ENCODE measurements at places on chromosomes 7 and 10.

DNA sequence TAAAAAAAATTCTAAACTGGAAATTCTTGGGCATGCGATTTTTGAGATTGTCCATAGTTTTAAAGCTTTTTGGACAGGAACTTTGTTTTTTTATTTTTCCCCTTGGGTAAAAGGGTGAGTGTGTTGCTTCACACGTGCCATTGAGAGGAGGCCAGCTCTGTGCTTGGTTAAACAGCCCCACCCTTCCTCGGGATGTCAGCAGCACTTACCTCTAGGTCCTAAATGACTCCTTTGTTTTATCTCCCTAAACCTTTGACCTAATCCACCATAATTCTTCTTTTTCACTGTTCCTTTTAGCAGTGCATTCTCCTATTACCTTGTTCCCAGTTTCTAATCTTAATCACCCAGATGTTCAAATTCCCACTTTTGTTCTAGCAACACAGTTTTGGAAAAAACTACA lies 83.5 kb downstream of the SEMA3D start:
- DNase-seq, result no peak

DNA sequence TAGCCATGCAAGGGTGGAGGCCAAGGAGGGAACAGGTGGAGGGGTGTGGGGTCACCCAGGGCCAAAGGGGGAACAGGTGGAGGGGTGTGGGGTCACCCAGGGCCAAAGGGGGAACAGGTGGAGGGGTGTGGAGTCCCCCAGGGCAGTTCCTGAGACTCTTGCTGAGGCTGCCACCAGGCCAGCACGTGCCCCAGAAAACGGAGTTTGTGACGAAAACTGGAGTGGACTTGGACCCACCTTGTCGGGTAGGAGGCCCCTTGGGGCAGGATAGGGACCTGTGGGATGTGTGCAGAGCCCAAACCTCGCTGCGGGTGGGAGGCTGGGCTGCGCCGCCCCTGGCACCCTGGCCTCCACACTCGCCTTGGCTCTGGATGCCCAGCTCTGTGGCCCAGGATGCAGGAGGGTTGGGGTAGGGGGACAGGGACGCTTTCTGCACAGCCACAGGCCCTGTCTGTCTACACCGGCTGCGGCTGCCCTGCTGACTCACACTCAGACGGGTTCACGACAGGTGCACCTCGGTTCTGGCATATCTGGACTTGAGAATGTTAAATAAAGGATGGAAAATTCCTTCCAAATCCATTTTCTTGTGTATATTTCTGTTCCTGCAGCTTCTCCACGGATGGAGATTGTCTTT lies 562 bp upstream of the ADGRA1 start:
- no peak for DNase-seq

GRCh38 chr7:26169271-26169670 lies 17.3 kb downstream of the NFE2L3 start:
- no peak for DNase-seq

DNA sequence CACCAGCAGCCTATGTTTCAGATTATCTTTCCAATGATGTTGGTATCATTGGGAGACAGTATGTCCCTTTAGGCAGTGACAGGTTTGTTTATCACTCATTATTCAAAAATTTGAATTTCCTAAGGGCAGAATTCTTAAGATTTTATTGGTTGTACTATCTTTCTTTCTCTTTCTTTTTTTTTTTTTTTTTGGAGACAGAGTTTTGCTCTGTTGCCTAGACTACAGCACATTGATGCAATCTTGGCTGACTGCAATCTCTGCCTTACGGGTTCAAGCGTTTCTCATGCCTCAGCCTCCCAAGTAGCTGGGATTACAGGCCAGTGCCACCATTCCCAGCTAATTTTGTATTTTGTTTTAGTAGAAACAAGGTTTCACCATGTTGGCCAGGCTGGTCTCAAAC lies 111.2 kb downstream of the PON1 start:
- DNase-seq, result no peak

- DNase-seq, result no peak
These were observed 3.7 kb downstream of the METTL27 start for GRCh38 chr7:73838642-73839041.

DNA sequence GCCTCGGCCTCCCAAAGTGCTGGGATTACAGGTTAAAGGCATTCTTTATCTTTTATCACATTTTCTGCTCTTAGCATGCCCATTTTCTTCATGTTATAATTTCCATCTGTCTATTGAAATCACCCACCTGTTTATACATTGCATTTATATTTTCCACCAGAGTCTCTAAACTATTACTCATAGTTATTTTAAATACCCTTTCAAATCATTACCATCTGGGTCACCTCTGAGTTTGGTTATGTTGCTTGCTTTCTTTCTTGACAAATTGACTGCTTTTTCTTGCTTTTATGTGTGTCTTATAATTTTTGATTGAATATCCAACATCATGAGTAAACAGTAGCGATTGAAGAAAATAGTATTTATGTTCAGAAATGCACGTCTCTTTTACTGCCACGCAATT lies 71.4 kb downstream of the TMEM270 start:
- DNase-seq, result no peak

DNA sequence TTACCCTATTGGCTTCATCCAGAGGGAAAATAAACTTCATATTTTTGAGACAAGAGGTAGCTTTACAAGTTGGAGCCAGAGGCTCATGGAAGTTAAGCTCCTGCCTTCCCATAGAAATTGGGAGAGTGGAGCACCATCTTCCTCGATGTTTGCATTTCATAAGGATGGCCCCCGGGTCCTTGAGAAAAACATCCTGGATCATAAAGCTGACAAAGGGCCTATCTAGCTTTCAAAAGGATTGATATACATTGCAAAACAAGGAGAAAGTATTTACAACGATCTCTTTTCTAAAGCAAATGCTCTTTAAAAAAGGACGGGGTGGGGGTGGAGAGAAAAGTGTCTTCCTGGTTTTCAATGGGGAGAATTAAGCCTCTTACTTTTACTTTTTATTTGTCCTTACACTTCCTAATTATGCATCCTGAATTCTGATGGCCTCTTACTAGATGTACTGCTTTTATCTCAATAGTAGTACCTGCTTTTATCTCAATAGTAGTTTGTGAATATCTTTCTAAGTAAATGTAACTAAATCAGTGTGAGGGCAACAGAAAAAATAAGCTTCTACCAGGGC lies 65.6 kb downstream of the PTPRZ1 start:
- DNase-seq, result no peak

GRCh38 chr7:141708351-141708750 lies at the start of gene WEE2:
TSS of gene WEE2 (plus strand) at chr7:141708353. CDS start at chr7:141708759, 406 bp downstream.
- no peak for DNase-seq

DNA sequence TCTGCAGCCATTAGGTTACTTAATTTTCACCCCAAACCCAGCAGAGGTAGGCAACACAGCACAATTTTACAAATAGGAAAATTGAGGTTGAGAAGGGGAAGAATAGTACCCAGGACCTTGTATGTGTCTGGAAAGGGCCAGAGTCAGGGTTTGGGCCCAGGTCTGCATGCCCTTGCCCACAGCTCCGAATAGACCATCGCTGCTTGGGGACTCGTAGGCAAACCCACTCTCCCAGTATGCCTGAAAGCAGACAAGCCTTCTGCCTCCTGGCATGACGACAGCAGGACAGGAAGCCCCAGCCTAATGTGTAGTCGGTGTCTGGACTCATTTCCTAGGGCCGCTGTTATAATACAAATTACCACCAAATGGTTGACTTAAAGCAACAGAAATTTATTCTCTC lies 91.7 kb downstream of the GPR26 start:
- DNase-seq, result no peak

DNA sequence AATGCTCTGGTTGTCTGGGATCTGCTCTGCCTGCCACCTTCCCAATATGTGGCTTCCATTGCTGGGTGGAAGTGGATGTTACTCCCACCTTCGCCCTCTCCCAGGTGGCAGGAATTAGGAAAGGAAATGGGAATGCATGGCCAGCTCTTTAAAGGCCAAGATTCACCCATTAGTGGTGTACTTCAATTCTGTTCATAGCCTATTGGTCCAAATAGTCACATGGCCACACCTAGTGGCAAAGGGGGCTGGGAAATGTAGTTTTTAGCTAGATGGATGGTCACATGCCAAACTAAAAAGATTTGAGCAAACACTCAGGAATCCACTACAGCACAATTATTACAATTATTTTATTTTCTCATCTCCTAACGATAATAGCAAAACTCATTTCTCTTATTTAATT lies 135.1 kb downstream of the NPY start:
- DNase-seq, result no peak

DNA sequence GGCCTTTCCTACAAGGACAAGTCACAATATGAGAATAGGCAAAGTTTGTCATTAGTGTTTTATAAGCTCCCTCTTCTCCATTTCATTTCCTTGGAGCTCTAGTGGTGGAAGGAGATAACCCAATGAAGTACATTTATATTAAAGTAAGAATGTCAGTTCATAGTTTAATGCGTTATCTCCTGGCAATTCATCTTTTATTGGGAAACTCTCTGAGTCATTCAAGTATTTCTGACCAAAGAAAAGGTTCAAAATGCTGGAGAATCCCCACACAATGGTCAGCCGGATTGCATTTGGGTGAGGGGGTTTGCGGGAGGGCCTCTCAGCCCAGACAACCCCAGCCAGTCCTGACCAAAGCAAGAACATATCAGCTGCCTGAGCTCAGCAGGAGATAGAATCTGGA lies 321.5 kb upstream of the NRP1 start:
- DNase-seq, result no peak

DNA sequence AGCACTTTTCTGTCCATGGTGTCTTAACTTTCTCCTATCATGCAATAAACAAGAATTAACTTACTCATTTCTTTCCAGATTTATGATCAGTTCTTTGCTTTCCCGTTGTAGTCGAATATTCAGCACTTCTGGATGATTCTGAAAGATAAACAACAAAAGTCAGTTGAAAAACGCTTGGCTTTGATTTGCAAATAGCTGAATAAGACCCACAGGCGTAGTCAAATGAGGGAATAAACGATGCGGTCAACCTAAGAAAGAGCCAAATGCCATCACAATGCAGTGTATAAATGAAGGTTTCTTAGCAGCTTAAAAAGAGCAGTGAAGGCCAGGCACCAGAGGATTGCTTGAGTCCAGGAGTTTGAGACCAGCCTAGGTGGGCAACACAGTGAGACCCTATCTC lies 109.4 kb downstream of the ADAM12 start:
- DNase-seq, result no peak

DNA sequence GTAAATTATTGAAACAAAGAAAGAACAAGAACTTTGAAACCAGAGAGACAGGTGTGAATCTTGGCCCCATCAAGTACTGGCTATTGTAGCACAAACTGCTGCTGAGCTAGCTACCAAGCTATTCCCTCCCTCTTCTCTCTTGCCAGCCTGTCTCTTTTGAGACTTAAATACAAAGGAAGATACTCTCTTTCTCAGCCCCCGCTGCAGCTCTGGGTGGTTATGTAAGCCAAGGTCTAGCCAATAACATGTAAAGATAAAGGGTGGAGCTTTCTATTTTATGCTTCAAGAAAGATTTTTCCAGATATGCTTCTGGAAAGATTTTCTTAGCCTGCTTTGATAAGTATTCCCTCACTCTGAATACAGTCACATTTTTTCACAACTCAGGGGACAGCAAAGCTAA lies 17.2 kb downstream of the BAZ1B start:
- DNase-seq, result no peak
